Lung microvascular endothelial cell (primary cell): ENCODE measurements at places on chromosomes 16 and 17. TPM values are rescaled to one million over a fixed set of nuclear protein-coding genes. Genes with fewer than 3 reads are reported as not detected.

Gene TBC1D3E
- not detected in 2 replicates for total RNA-seq

- no peak for DNase-seq
These were observed 333.1 kb upstream of the MAF start for GRCh38 chr16:79933603-79934002.

GRCh38 chr16:19291475-19291874, 5.9 kb downstream of the CLEC19A start:
- DNase-seq: peak; percentile 56

DNA sequence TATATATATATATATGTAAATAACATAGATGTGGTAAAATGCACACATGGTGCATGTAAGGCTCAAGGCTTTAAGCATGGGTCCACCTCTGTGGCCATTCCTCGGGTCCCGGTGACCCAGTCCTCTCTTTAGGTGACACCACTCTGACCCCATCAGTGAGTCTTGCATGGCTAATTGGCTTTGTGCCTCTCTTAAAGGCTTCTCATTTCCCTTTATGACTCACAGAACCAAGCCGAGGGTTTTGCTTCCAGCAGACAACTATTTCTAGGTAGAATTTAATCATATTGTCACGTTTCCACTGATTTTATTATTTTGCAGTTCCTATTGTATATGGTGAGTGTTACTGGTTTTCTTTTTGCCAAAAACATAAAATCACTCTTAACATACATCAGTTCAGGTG, 59.7 kb downstream of the PLCG2 start:
- peak; percentile 79 for DNase-seq

DNA sequence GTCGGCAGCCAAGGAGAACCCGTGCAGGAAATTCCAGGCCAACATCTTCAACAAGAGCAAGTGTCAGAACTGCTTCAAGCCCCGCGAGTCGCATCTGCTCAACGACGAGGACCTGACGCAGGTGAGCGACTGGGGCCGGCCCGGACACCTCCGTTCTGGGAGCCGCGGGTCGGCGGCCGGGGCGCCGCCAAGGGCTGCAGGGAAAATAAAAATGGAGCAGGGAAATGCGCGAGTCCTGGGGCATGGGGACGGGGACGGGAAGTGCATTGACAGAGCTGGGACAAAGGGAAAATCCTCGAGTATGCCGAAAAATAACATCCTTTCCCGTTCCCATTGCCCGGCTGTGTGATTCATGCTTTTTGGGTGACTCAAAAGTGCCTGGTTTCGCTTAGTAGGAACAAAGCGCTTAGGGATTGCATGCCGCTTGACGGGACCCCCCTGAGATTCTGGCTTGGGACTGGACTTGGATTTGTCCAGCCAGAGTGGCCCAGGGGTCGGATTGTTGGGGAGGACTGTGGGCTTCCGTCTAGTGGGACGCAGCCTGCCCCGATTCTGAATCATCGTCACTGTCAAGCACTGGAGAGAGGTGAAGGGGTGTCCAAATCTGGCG, 699 bp downstream of the MPRIP start:
- peak; percentile 82 for DNase-seq

DNA sequence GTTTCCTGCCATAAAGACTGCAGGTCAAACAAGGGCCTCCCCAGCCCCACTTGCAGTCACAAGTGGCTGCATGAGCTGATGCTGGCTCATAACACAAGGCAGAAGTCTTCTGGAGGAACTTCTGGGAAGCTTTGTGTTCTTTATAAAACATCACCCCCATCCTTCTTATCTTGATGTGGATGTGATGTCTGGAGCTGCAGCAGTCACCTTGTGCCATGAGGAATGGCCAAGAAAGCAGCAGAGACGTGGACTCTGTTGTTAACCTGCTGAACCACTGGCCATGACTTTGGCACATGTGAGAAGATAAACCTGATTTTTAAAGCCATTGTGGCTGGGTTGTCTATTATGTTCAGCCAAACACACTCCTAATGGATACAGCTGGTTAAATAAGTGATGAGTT, 41.8 kb downstream of the FOXL1 start:
- DNase-seq: no peak

DNA sequence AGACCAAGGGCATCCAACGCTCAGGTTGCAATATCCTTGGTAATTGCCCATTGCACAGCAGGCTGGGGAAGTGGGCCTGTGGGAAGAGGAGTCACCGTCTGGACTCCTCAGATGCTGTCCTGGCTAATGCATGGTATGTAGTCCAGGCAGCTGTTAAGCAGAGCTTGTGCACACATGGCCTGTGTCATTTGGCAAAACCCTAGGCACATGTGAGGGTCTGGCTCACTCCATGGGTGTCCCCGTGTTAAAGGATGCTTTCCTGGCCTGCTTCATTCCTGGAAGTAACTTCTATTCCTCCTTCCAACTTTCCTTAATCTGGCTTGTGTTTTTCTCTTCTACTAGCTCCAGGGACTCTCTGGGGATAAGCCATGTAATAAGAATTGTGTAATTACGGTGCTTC, 378.0 kb upstream of the CA10 start:
- no peak for DNase-seq

- DNase-seq: no peak
These were observed 2.8 kb upstream of the KSR1 start for GRCh38 chr17:27453471-27453870.
